ENCODE measurements at places on chromosomes 5 and 9. TPM values are rescaled to one million over a fixed set of nuclear protein-coding genes. Genes with fewer than 3 reads are reported as not detected.

DNA sequence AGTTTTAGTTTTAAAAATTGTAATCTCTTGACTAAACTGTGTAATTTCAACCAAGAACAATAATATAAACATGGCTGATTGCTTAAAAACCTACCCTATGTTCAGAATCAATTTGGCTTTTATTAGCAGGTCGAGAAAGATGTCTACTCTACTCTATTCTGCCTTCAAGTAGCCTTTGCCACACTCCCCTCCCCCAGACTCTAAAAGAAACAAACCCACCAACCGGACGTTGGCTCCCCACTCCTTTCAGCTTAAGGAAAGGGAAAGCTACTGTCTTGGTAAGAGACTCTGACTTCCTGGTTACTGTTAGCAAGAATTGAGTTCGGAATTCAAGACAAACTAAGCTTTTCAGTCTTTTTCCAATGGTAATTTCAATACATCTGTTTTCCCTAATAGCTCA lies 46.7 kb downstream of the TNFAIP8 start:
- no peaks in the 10 kb centered on the region for H3K4me1 ChIP-seq
- no peak for DNase-seq
- H3K4me3 ChIP-seq, result no peak overlapping the region
- H3K27me3 ChIP-seq, result no peaks in the 10 kb centered on the region
- no peak overlapping the region for H3K27ac ChIP-seq
- H3K36me3 ChIP-seq, result no peaks in the 10 kb centered on the region

CETN3 gene
- 11.1 TPM for total RNA-seq

GRCh38 chr5:75358117-75358516 lies 21.1 kb downstream of the HMGCR start:
- no peak for DNase-seq
- no peaks in the 10 kb centered on the region for H3K27me3 ChIP-seq
- no peak overlapping the region for H3K4me3 ChIP-seq
- H3K36me3 ChIP-seq, result peaks cover 91% of the 10 kb centered on the region
- H3K27ac ChIP-seq, result no peak overlapping the region
- no peaks in the 10 kb centered on the region for H3K4me1 ChIP-seq

KIF4B gene
- 0.05 TPM for total RNA-seq

DNA sequence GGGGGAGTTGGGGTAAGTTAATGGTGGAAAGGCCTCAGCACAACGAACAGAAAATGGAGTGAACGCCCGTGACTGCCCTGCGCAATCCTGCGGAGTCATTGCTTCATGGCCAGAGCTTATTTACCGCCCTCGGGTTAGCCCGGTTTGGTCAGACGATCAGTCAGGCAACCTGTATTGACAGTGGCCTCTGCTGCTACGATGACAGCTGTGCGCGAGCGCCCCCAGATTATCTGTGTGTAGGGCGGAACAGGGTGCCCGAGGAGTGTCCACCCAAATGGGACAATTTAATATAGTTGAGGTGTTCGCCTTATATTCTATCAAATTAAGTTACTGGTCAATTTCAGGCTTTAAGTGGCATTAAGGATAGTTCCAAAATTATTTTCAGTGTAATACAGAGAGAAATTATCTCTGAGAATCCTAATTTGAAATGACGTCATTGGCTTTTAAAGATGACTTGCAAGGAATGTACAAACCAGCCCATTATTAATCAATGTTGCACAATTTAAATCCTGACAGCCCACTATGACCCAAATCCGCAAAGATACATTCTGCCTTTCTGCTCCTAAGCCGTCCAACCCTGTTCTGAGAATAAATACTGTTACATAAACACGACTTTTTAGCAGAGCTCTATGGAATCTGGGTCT lies 879 bp upstream of the UBQLN1 start:
- DNase-seq, result peak; percentile 91
- H3K4me1 ChIP-seq, result peaks cover 20% of the 10 kb centered on the region
- H3K4me3 ChIP-seq, result peak overlapping the region; percentile 97
- H3K27me3 ChIP-seq, result no peaks in the 10 kb centered on the region
- peaks cover 5% of the 10 kb centered on the region for H3K36me3 ChIP-seq

DNA sequence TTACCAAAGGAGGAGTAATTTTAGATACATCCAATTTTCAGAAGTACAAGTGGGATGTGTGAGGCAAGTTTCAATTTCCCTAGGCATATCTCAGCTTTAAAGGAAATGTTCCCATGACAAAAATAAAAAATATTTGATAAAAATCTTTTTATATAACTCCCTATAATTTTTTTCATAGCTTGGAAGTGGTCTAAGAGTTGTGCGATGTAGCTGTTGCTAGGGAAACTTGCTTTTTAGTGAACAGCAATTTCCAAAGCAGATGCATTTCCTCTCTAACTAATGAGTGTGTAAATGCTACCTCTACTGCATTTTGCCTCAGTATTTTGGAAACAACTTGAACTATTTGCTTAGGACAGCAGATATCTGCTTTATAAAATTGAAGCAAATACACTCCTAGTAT lies 39.6 kb downstream of the MACIR start:
- H3K4me3 ChIP-seq, result no peak overlapping the region
- H3K4me1 ChIP-seq, result no peaks in the 10 kb centered on the region
- DNase-seq, result no peak
- H3K27ac ChIP-seq, result no peak overlapping the region
- no peaks in the 10 kb centered on the region for H3K27me3 ChIP-seq

DNA sequence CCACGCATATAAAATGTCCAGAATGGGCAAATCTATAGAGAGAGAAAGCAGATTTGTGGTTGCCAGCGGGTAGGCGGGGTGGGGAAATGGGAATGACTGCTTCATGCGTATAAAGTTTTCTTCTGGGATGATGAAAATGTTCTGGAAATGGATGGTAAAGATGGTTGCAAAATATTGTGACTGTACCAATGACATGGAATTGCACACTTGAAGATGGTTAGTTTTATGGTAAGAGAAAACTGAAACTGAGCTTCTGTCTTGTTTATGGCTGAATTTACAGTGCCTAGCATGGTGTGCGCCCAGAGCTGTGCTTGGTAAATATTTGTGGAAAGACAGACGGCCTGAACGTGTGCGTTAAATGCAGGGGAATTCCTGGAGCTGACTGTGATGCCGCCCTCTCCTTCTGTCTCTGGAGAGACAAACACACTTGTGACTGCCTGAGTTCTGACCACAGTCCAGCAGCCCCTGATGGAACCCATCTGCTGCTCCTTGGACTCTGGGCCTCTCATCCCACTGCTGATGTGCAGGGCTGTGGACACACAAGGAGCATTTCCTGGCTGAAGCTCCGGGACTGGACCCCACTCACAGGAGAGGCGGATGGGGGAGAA lies 8.6 kb upstream of the PTGES start:
- no peak overlapping the region for H3K4me3 ChIP-seq
- H3K27ac ChIP-seq, result peak overlapping the region; percentile 37
- no peak for DNase-seq
- H3K4me1 ChIP-seq, result no peaks in the 10 kb centered on the region
- H3K36me3 ChIP-seq, result no peaks in the 10 kb centered on the region

DNA sequence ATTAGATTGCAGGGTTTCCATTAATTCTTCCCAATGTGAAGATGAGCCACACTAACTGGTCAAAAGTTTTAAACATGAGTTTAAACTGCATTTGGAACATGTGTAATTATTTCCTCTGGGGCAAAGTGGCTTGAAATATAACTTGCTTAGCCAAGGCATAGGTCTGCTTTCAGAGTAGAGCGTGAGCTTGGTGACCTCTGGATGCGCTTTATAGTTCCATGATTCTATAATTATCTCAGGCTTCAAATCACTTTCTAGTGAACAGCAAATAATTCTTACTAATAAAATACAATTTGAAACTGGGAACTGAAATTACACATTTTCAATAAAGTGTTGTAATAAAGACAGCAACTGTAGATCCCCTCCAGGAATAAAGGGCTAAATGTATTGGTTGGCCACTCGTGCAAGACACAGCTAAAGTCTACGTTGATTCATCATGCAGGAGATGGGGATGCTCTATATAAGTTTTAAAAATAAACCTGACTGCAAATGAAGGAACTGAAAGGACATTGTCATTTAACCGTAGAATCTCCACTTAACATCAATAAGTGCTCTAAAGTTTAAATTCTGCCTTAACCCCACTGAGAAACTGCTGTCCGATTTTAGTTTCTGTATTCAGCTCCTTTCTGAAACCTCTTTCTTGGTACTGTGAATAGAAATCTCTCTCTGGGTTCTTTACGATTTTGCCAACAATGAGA lies 460.0 kb downstream of the PSAT1 start:
- no peaks in the 10 kb centered on the region for H3K27me3 ChIP-seq
- no peaks in the 10 kb centered on the region for H3K4me1 ChIP-seq
- H3K4me3 ChIP-seq, result no peak overlapping the region
- H3K27ac ChIP-seq, result no peak overlapping the region
- no peak for DNase-seq
- H3K36me3 ChIP-seq, result no peaks in the 10 kb centered on the region

DNA sequence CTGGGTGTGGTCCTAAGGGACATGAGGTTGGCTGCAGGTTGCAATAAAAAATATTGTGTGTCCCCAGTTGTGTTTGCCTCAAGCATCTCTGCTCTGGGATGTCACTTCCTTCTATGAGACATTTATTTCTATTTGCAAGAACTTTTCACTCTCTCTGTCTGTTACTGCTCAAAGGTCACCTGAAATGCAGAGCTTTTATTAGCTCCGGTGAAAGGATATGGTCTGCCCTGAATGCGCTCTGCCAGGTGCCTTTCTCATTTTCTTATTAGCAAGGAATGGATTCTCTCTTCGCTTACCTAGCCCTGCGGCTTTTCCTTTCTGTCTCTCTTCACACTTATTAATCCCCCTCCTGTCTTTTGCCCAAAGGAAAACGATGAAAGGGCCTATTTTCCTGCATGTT lies 526.1 kb downstream of the TMEM38B start:
- no peaks in the 10 kb centered on the region for H3K36me3 ChIP-seq
- H3K27me3 ChIP-seq, result no peaks in the 10 kb centered on the region
- H3K4me3 ChIP-seq, result no peak overlapping the region
